Amniotic epithelial cell (primary cell): ENCODE measurements at places on chromosomes 12 and 14.

DNA sequence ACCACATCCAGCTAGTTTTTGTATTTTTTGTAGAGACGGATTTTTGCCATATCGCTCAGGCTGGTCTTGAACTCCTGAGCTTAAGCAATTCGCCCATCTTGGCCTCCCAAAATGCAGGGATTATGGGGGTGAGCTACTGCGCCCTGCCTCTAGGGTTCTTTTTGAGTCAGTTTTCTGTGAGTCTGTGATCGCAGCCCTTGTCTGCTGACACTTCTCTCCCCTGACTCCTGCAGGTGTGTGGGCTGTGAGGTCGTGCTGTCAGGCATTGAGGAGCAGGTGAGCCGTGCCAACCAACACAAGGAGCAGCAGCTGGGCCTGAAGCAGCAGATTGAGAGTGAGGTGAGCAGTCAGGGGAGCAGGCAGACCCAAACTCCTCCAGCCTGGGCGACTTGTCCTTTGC lies 6.3 kb downstream of the COPS7A start:
- DNase-seq = no peak

- no peak for DNase-seq
These were observed 156.4 kb downstream of the PLCZ1 start for GRCh38 chr12:18581232-18581962.

DNA sequence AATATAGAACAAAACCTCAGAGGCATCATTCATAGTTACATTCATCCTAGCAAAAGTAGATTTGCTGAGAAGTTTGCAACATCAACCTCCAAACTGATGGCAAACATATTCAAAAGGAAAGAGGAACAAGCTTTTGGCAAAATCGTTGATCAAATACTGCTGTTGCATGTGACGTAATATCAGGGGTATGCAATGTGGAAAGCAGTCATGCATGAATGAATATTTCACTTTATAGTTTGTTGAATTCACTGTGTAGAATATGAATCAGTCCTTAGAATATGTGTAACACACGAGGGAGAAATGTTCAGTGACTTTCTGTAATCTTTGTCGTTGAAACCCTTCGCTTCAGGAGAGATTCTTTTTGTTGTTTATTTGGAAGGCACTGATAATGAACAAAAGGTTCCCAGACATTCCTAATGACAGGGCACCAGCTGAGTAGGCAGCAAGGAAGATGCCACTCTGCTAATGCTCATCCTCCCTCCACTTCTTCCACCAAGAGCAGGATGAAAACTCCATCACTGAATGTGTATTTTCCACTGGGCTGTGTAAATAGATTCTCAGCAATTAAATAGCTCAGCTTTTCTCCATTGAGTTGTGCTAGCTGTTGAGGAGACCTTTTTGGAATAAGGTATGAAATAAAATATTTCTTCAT lies 126.1 kb downstream of the PELI2 start:
- peak; percentile 27 for DNase-seq

- no peak for DNase-seq
These were observed 334.8 kb upstream of the RGS6 start for GRCh38 chr14:71597287-71597920.

GRCh38 chr12:62724947-62725451 lies 210.0 kb downstream of the PPM1H start:
- peak; percentile 99 for DNase-seq

DNA sequence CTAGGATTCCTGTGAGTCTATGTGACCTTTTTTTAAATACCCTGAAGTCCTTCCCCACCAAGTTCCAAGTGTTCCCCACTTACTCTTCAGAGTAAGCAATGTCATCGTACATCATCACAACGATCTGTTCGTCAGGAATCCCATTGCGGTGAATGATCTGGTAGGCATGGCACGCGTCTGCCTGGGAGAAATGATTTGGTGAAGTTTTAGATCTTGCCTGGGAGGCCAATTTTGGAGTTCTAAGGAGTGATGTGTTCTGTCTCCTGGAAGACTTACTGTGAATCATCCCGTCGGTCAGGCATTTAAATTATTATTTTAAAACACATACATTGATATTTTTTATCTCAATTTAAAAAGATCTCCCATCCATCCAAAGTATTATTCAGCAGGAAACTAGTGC lies 29.8 kb downstream of the LGMN start:
- no peak for DNase-seq

- no peak for DNase-seq
These were observed 193.3 kb downstream of the ANO4 start for GRCh38 chr12:100987552-100988521.

DNA sequence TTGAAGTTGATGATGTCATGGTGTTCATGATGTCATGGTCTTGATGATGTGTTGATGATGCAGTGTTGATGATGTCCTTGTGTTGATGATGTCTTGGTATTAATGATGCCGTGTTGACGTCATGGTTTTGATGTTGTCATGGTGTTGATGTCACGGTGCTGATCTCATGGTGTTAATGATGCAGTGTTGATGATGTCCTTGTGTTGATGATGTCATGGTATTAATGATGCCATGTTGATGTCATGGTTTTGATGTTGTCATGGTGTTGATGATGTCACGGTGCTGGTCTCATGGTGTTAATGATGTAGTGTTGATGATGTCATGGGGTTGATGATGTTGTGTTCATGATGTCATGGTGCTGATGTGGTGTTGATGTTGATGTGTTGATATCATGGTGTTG lies 48.0 kb upstream of the RIMBP2 start:
- peak; percentile 40 for DNase-seq

DNA sequence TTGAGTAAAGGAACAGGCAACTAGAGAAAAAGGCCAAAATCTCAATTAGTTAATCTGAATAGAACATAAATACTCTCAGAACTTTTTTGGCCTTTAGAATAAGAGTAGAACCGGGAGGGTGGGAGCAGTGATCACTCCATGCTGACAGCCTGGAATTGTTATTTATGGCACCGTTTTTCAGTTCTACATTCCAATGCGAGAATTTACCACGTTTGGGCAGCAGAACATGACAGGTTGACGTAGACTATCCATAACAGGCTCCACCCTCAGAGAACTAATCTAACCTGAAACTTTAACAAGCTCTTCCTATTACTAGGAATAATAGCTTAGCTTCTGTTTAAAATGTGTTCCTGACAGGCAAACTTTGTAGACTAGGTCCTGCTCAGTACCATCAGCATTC lies 379.1 kb downstream of the SEC23A start:
- DNase-seq = no peak

DNA sequence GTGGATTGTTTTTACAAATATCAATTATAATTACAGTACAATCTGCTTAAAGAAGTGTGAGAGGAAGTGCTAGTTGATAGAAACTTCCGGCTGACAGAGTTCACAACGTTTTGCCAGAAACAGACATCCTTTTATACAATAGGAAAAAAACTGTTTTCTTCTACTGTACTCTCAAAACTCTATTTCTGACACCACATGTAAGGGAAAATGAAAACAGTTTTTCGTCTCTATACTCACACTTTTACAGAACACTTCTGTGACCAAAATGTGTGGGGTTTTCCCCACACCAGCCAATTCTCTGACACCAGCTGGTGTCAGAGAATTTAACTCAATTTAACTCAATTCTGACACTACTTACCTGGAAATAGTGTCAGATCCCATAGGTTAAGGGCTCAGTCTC lies 24.2 kb upstream of the HIF1A start:
- DNase-seq = no peak

DNA sequence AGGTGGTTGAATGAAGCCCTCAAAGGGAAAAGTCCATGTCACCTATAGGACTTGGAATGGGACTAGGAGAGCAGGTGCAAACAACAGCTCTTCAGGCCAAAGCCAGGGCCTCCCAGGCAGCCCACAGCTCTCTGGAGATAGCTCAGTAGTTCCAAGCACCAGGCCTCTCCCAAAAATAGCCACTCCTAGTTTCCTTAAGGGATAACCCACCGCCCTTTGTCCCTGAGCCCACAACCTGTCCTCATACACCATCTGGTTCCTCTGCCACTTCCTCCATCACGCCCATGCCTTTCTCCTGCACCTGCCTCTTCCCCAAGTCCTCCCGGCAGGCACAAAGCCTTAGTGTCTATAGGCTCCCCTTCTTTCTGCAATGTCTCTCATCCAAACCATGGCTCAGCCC lies 2.1 kb downstream of the RAB15 start:
- no peak for DNase-seq

DNA sequence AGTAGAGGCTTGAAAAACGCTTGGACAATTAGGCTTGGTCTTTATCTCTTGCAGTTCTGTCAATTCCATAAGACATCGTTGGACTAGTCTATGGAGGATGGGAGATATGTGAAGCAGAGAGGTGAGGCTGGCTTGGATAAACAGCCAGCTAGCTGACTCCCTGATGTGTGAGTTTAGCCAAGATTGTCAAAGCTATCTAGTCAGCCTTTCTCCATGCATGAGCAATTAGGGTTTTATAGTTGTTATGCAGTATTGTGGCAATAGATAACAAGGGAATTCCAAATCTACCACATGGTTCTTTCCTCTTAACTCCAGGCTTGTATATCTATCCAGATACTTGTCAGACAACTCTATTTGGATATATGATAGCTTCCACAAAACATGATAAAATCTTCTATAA lies 153.6 kb upstream of the NRXN3 start:
- DNase-seq = no peak

- DNase-seq = no peak
These were observed 2.0 kb upstream of the SOS2 start for GRCh38 chr14:50233166-50233950.

GRCh38 chr14:53601409-53601808 lies 355.2 kb downstream of the BMP4 start:
- no peak for DNase-seq

GRCh38 chr12:118312578-118312977 lies 60.1 kb downstream of the TAOK3 start:
- no peak for DNase-seq

GRCh38 chr12:90235642-90236041 lies 527.0 kb upstream of the ATP2B1 start:
- peak; percentile 86 for DNase-seq

DNA sequence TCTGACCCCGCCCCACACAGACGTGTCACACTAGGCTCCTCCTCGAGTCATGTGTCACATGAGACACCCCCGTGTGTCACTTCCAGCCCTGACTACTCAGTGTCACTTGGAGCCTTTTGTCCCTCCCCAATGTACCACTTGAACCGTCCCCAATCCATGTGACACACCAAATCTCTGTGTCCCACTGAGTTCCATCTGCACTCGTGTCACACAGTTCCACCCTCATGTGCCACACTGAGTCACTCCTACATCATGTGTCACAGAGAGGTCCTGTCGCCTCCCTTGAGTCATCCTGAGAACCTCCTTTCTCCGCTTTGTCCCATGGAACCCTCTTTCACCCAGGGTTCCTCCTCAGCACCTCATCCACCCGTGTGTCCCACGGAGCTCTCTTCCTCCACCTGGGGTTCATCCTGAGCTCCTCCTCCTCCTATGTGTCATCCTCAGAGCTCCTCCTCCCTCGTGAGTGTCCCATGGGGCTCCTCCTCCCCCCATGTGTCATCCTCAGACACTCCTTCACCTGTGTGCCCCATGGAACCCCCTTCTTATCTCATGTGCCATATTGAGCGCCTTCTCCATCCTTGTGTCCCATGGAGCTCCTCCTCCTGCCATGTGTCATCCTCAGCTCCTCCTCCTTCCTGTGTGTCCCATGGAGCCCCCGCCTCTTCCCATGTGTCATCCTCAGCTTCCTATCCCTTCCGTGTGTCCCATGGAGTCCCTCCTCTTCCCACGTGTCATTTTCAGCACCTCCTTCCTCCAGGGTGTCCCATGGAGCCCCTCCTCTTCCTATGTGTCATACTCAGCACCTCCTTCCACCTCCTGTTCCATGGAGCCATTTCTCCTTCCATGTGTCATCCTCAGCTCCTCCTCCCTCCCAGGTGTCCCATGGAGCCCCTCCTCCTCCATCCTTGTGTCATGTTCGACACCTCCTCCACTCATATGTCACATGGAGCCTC lies 32.0 kb downstream of the RTL1 start:
- DNase-seq = peak; percentile 39

- no peak for DNase-seq
These were observed 59.7 kb downstream of the LGMN start for GRCh38 chr14:92688434-92689375.

GRCh38 chr12:4135919-4136605 lies 137.5 kb upstream of the CCND2 start:
- no peak for DNase-seq

- no peak for DNase-seq
These were observed 14.6 kb downstream of the HNF1A start for GRCh38 chr12:120992989-120993388.

DNA sequence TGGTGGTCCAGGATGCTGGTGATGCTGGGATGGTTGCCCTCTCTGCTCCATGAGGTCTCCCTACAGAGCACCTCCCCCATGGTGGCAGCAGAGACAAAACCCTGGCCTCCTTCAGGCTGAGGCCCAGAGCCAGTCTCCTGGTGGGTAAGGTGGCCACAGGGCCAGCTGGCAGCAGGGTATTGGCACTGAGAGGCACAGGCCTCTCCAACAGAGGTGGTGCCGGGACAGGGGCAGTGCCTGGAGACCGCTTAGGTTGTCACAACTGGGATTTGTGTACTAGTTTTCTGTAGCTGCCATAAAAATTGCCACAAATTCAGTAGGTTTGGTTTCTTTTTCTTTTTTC lies 6.1 kb upstream of the MTA1 start:
- no peak for DNase-seq

GRCh38 chr12:50720501-50720900 lies 43.4 kb upstream of the ATF1 start:
- peak; percentile 27 for DNase-seq

DNA sequence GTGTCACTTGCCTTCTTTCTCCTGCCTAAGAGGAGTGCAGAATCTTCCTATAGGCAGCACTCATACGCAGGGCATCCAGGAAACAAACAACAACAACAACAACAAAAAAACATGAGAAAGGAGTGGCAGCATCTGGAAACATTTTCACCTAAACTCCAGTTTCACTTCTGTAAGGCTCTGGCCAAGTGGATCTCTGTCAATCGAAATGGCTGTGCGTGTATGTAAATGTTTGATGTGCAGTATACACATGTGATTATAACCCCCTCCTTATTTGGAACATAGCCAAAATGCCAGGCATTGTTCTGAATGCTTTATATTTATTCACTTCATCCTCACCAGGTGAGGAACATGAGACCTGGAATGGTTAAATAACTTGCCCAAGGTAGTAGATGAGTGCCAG lies 76.8 kb downstream of the COX16 start:
- DNase-seq = no peak

DNA sequence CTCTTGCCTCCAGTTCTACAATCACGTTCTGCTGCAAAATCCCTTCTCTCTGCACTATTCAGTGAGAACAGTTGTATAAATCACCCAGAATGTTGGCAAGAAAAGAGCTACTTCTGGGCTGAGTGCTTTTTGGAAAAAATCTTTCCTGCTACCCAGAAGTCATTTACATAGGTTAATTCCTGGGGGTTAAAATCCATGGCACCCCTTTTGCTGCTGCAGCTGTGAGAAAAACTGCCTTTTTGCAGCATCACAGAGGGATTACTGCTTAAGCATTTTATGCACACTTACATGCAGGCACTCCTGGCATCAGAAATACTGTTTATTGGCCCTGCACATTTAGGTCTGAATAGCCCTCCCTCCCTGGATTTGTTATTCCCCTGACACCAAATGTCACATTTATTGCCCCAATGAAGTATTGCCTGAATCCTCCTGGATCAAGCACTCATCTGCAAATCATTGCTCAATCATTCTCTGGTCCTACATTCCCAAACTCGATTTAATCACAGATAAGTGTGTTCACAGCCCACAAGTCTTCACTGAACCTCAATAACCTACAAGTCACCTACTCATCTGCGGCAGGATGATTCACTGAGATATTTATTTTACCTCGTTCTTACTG lies 43.1 kb upstream of the CCDC196 start:
- DNase-seq = peak; percentile 17

GRCh38 chr14:96166461-96167223 lies 38.0 kb upstream of the BDKRB2 start:
- DNase-seq = no peak

- peak; percentile 89 for DNase-seq
These were observed 394.3 kb downstream of the EGLN3 start for GRCh38 chr14:33556382-33557121.
